Fibroblast of skin of left quadriceps (primary cell): ENCODE measurements at places on chromosomes 4 and X.

DNA sequence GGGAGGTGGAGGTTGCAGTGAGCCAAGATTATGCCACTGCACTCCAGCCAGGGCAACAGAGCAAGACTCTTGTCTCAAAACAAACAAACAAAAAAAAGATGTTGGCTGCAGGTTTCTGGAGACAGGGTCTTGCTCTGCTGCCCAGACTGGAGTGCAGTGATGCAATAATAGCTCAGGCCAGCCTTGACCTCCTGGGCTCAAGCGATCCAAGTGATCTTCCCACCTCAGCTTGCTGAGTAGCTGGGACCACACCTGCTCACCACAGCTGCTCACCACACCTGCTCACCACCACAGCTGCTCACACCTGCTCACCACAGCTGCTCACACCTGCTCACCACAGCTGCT, 29.9 kb upstream of the CPLX1 start:
- no peak for DNase-seq

GRCh38 chr4:123453061-123453680, 56.6 kb downstream of the SPRY1 start:
- no peak for DNase-seq

- DNase-seq = no peak
Observed at GRCh38 chr4:8599091-8599460, 6.5 kb downstream of the CPZ start.

GRCh38 chr4:77959566-77960338, 97.1 kb downstream of the MRPL1 start:
- DNase-seq = peak; percentile 21
